Spleen (tissue), 13 donors: ENCODE measurements at places on chromosomes 2 and 18. TPM values are rescaled to one million over a fixed set of nuclear protein-coding genes. Genes with fewer than 3 reads are reported as not detected.

DNA sequence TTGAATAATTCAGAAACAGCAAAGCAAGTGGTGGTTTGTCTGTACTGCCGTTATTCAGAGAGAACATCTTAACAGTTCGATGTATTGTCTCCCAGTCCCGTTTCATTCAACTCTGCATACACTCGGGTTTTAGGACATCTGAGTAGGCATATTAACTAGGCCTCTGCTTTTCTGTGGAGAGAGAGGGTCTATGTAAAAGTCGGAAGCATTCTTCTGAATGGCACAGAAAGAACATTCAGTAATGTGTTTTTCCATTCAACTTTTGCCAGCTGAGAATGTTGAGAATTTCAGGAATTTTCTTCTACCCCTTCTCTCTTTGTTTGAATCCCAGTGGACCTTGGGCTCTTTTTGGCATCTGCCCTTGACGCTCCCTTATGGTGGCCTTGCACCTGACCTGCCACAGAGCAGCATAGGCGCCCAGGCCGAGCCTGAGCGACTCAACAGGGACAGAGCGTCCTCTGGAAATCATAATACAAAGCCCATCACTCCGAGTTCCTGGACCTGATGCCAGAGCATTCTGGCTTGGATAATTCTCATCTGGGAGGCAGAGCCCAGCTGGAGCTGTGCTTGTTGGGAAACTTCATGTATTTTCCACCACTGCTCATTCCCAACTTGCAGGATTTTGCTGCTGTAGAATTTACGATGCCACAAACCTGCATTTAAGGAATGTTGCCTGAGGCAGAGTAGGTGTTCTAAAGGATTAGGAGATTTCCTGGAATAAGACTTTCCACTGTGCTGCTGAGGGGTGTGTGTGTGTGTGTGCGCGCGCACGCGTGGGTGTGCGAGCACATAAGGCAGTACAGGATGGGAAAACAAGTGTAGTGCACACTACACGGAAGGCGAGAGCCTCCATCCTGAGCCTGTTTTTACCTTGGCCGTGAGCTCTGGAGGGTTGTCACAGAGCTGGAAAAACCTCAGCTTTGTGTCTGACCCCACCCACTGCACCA, 77.2 kb upstream of the TXNDC2 start:
- no peak for DNase-seq

DNA sequence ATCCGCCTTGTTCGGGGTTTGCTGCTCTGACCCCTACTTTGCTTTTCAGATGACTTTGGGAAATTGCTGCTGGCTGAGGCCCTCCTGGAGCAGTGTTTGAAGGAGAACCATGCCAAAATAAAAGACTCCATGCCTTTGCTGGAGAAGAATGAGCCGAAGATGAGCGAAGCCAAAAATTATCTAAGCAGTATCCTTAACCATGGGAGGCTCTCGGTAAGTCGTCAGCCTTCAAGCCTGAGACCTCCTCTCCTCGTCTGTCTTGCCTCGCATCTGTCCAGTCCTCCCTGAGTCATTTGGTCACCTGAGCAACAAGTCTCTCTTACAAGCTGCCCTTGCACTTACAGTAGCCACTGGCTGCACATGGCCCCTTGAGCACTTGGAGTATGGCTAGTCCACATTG, 34.7 kb upstream of the MCFD2 start:
- no peak for DNase-seq

GRCh38 chr2:191604154-191604553, 73.8 kb upstream of the NABP1 start:
- DNase-seq, result no peak

GRCh38 chr2:134783912-134784311, 54.5 kb upstream of the ACMSD start:
- DNase-seq, result no peak

GRCh38 chr2:212733273-212733672, 194.7 kb upstream of the ERBB4 start:
- no peak for DNase-seq

DNA sequence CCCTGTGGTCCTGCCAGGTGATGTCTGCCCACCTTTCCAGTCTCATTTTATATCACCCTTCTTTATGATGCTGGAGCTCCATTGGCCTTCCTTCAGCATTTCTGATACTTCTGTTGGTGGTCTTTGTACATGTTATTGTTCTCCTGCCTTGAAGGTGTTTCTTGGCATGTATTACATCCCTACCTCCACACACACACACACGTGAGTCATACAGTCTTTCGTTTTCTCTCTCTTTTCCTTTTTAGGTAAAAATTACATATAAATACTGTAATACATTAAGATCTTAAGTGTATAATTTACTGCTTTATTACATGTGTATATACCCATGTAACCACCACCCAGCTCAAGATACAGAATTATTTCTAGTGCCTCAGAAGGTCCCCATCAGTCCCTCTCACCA, 10.2 kb upstream of the ADGRF3 start:
- DNase-seq, result no peak

- no peak for DNase-seq
Measured at GRCh38 chr2:2782007-2782406, 450.9 kb upstream of the MYT1L start.

DNA sequence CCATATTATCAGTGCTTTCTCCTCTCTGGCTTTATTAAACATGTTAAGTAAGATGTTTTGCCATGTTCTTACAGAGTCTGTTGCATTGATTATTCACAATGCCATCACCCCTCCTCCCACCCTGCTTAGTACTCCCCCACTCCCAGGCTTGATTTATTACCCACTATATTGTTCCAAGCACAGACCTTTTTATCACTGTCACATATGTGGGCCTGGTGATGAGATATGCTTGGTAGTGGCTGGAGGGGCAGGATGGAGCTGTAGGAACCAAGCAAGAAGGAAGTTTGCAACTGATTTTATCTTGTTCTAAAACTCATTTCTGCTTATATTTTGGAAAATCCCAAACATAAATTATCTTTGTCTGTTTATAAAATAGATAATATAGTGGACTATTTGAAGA, 748.2 kb upstream of the CELF4 start:
- no peak for DNase-seq

- DNase-seq, result no peak
Measured at GRCh38 chr2:211026109-211026508, 469.7 kb downstream of the CPS1 start.

The TMEM237 gene
- total RNA-seq, result 12.7 TPM

The CCDC150 gene
- 2.5 TPM for total RNA-seq

DNA sequence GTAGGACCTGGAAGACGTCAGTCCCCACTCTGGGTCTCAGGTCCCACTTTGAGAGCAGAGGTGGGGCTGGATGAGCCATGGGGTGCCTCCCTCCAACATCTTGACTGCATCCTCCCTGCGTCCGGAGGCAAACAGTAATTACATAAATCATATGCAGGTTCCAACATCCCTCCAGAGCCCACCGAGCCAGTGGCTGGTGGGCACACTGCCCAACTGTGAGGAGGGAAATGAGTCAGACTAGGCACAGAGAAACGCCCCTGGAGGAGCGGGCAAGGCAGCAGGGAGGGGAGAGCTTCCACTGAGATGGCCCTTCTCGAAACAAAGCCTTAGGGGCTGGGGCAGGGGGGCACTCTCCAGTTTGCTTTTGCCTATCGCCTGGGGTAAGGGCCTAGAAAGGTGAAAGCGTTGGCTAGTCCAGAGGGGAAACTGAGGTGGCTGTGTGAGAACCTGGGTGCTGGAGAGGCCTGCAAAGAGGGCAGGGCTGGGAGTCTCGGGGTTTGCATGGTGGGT, 168.2 kb upstream of the MYCN start:
- no peak for DNase-seq

The DSG1 gene
- not detected for total RNA-seq

DNA sequence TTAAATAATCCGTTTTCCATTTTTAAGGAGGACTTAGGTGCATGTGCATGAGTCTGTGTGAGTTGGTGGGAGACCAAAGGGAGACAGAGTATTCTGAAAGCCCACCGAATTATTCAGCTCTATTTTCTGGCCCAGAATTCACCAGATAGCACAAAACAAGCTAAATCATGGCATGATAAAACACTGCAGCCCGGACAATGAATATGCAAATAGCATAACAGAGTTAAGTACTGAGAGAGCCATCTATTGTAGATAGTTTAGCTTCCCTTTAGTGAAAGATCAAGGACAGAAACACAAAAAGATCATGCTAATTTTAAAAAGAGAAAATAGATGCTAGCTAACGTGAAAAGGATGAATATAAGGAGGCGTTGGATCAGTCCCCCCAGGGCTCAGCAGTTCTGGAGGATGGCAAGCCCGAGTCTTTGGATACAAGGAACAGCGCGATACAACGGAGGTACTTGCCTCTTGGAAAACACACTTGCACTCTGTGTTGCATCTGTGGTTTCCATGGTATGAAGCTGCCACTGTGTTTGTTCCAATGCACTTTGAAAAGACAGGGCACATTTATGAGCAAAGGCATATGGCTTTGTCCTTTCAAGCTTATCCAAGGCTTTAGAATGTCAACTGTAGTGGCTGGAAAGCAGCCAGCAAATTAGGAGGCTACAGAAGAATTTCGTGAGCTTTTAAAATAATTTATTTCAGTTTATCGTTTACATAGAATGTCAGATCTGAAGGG, 119.9 kb downstream of the LYPD1 start:
- no peak for DNase-seq

DNA sequence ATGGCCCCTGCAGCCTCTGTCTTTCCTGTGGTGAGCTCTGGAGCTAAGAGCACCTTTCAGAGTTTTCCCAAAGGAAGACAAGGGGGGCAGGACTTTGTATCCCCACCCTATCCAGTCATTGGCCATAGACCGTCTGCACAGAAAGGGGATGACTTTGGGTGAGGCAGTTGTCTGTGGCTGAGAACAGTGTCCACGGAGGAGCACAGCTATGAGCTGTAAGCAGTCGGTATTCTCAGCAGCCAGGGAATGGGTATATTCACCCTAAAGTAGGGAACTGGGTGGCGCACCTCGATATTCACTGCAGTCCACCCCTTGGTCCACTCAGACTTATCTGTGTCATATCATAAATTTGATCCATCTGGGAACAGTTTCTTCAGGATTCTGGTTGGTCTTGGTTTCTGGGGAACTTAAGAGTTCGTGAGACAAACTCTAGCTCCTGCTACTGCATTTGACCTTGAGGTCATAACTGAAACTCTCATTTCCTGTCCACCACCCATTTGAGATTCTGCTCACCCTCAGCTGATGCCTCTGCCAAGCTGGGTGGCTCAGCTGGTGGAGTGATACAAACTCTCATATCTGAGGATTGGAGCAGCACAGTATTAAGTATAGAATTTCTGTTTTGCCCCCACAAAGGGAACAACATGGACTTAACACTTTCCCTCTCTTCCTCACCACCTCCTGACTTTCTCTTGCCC, 45.2 kb upstream of the SCG2 start:
- no peak for DNase-seq

GRCh38 chr2:205767617-205768016, 85.3 kb downstream of the NRP2 start:
- DNase-seq, result no peak

GRCh38 chr2:173043476-173043875, 32.2 kb upstream of the MAP3K20 start:
- DNase-seq, result no peak

The NCKAP5 gene
- total RNA-seq, result 4.7 TPM

The TM4SF20 gene
- not detected for total RNA-seq
